Posterior vena cava (tissue), 2 donors: ENCODE measurements at places on chromosomes 12 and 14. TPM values are rescaled to one million over a fixed set of nuclear protein-coding genes. Genes with fewer than 3 reads are reported as not detected.

Gene POTEM
- total RNA-seq, result not detected

Gene C14orf132
- 70.8 TPM for total RNA-seq

Gene GPR132
- 1.8 TPM for total RNA-seq

Gene CCDC60
- not detected for total RNA-seq

Gene TBK1
- total RNA-seq, result 22.6 TPM

Gene POLE2
- total RNA-seq, result 3.2 TPM

Gene PIANP
- total RNA-seq, result not detected

Gene ACVRL1
- 74.4 TPM for total RNA-seq

Gene SIRT4
- total RNA-seq, result 0.71 TPM

Gene PSMB5
- total RNA-seq, result 71.5 TPM
